Central memory CD4-positive, alpha-beta T cell (primary cell): ENCODE measurements at places on chromosomes 3 and 15.

DNA sequence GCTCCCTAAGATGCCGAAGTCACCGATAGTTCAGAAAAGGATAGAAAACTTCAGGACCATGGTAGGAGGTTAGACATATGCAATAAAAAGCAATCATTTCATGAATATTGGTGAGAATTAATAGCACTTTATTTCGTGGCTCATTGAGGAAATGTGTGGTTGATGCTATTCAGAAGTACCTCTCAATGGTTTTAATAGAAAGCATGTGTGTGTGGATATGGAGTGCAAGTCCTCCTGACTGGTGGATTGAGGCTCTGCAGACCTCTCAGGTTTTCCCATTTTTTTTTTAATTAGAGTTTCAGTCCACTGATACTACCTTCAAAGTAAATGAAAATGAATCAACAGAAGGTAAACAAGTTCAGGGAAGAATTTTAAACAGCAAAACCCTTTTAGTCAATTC lies 384.3 kb upstream of the RARB start:
- DNase-seq = no peak

GRCh38 chr15:68618908-68619698 lies 40.3 kb downstream of the CORO2B start:
- no peak for DNase-seq

- no peak for DNase-seq
Observed at GRCh38 chr3:190533511-190534281, 19.8 kb downstream of the IL1RAP start.

DNA sequence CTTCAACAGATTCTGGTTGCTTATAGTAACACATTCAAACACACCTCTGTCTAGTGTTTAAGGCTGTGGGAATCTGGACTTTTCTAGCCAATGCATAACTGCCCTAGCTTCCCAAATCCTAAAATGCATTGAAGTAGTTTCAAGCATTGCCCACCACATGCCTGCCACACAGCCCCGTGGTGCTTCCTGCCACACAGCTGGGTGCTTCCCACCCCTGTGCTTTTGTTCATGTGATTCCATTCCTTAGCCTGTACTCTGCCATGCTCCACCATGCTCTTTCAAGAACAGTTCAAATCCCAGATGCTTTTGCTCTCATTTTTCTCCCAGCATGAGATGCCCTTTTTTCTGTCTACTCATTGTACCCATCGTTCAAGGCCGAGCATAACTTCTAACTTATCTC lies 2.3 kb upstream of the CMC1 start:
- DNase-seq = no peak

DNA sequence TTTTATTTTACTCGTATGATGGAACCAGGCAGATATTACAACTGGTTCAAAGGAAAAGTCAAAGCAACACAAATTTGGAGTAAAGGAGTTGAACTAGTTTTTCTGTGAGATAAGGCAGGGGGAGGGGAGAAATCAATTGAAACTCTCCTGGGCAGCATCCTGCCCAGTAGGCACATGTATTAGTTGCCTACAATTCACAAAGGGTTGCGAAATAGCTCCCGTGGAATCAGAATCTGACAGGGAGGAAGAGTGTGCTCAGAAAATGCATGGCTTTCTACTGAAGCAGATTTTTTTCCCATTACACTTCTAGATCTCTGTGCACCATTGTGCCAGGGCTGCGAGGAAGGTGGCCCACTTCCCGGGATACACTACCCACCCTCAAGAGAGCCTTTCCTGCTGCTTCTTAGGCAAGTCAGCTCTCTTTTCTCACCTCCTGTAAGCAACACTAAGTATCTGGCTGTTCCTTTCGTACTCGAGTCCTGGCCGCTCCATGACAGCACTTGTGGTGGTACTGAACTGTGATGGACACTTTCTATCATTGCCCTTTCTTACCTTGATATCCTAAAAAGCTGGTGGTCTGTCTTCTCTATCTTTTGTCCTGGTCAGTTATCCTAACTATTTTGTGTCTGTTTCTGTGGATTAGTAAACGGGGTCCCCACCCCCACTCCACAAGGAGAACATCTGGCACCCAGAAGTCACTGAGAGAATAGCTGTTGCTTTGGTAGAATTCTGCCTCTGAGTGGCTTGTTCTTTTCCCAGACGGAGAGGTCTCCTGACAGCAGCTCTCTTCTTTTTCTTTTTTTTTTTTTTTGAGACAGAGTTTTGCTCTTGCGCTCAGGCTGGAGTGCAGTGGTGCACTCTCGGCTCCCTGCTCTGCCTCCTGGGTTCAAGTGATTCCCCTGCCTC lies 74.8 kb downstream of the RPL39L start:
- no peak for DNase-seq
